Smooth muscle cell of the coronary artery (primary cell): ENCODE measurements at places on chromosomes 7 and 10. TPM values are rescaled to one million over a fixed set of nuclear protein-coding genes. Genes with fewer than 3 reads are reported as not detected.

Gene SPDYE2B
- total RNA-seq: 0.12 TPM in 1 of 2 replicates, not detected in the other

Gene LDB1
- 40.7 and 61.7 TPM in 2 replicates for total RNA-seq

Gene DNAJB6
- 44.5 and 73.7 TPM in 2 replicates for total RNA-seq

Gene MMD2
- total RNA-seq: not detected in 2 replicates

Gene C10orf105
- under 0.01 and 0.12 TPM in 2 replicates for total RNA-seq

Gene ALOX5
- total RNA-seq: not detected in 2 replicates

Gene PON1
- not detected in 2 replicates for total RNA-seq

Gene SEMA3A
- 6.0 and 91.7 TPM in 2 replicates for total RNA-seq

Gene RARRES2
- 1.2 and 15.2 TPM in 2 replicates for total RNA-seq

Gene EIF4EBP2
- 13.0 and 14.7 TPM in 2 replicates for total RNA-seq

Gene PSMA2
- total RNA-seq: 25.9 and 63.7 TPM in 2 replicates

Gene CLDN4
- total RNA-seq: 0.23 TPM in 2 replicates

Gene STRIP2
- 1.5 and 7.8 TPM in 2 replicates for total RNA-seq

Gene CPED1
- total RNA-seq: 32.2 and 50.7 TPM in 2 replicates

Gene LIPF
- not detected in 2 replicates for total RNA-seq

Gene PTPRN2
- total RNA-seq: 0.15 and 3.0 TPM in 2 replicates

Gene GLUD1
- total RNA-seq: 206 and 229 TPM in 2 replicates

Gene OR2A5
- total RNA-seq: not detected in 2 replicates

Gene RBM20
- total RNA-seq: under 0.01 and 0.45 TPM in 2 replicates

Gene SORCS3
- not detected in 2 replicates for total RNA-seq

Gene TFEC
- total RNA-seq: under 0.01 and 0.12 TPM in 2 replicates

Gene DENND2A
- total RNA-seq: 0.75 and 21.8 TPM in 2 replicates

Gene LRIT2
- not detected in 2 replicates for total RNA-seq

Gene ATOH7
- not detected in 2 replicates for total RNA-seq

Gene CACNB2
- 0.08 and 2.7 TPM in 2 replicates for total RNA-seq
